ENCODE measurements at places on chromosomes 3 and 15. TPM values are rescaled to one million over a fixed set of nuclear protein-coding genes. Genes with fewer than 3 reads are reported as not detected.

The NUP210 gene
- 3.4 TPM for total RNA-seq

The LAMB2 gene
- 980 TPM for total RNA-seq

- no peak for ATAC-seq
Observed at GRCh38 chr3:118472586-118472985, 562.1 kb downstream of the IGSF11 start.

DNA sequence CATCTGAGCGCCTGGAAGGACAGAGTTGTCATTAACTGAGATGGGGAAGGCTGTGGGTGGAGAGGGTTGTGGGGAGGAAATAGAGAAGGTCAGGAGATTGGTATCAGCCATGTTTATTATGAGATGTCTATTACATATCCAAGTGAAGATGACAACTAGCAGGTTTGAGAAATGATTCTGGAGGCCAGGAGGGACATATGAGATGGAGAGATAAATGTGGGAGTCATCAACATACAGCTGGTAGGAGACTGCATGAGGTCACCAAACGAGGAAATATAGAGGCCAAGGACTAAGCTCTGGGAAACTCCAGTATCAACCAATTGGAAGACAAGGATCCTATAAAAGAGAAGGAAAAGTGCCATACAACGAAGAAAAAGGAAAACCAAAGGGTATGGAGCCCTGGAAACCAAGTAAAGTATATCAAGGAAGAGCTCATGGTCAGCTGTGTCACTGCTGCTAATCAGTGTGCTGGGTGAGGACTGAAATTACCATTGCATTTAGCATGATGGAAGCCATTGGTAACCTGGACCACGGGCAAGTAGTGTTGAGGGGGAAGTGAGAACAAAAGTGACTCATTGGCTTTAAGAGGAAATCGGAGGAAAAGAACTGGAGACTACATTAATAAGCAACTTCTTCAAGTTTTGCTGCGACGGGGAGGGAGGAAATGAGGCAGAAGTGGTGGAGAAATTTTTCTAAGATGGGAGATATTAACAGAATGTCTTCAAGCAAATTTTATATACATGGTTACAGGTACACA is 14.0 kb upstream of the UACA start:
- no peak for ATAC-seq

- no peak for ATAC-seq
Observed at GRCh38 chr15:76185716-76186115, 125.6 kb downstream of the ETFA start.

The ZNF106 gene
- total RNA-seq = 554 TPM

GRCh38 chr15:60426870-60427508 is 29.2 kb upstream of the ANXA2 start:
- ATAC-seq = peak; percentile 84

DNA sequence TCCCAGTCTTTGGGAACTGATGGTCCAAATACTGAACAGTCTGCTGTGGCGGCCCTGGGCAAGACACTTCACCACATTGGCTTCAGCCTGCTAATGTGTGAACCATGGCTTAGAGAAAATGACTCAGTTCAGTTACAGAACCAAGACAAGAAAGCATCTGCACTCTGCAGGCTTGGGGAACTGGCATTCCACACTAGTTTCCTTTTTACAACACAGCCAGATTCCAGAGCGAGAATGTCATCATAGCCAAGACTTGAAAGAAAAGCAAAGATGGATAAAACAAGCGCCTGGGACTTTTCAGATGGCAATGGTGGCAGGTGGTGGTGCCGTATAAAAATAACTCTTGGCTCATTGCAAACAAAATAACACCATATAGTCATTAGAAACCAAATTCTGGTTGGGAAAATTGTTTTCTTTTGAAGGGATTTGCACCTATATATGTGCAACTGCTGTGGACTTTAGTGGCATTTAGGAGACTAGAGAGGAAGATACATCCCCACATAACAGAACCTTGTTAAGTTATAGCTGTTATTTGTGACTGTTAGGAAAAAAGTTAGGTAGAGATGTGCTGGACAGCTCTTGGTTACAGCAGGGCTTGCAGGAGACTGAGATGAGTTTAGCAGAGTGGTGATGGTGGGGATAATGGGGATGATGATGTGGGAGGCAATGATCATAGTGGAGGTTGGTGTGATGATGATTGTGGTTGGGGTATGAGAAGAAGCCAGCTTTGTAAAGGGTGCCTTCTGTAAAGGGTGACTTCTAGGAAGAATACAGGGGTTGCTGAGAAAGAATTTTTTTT is 273.6 kb downstream of the THRB start:
- peak; percentile 93 for ATAC-seq

GRCh38 chr15:63447017-63447676 is 57.2 kb upstream of the USP3 start:
- ATAC-seq = no peak

DNA sequence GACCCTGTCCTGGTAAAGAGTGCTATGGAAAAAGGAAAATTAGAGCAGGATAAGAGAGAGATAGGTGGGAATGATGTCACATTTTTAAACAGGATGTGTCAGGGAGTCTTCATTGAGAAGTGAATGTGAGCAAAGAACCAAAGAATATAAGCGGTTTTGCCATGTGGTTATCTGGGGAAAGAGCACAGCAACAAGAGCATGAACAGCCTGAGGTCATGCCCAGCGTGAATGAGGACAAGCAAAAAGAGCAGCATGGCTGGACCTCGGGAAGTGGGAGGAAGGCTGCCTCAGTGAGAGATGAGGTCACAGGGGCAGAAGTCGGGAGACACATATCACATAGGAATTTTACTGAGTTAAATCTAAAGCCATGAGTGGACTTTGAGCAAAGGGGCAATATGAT is 82.8 kb upstream of the HES1 start:
- no peak for ATAC-seq

The SERPINI2 gene
- total RNA-seq = 0.94 TPM

GRCh38 chr15:75732809-75733451 is 20.3 kb upstream of the CSPG4 start:
- ATAC-seq = peak; percentile 71

GRCh38 chr15:43143203-43143941 is 10.0 kb downstream of the TMEM62 start:
- ATAC-seq = no peak

GRCh38 chr3:157865352-157866000 is 240.7 kb downstream of the SHOX2 start:
- no peak for ATAC-seq

The SCN11A gene
- total RNA-seq = 0.15 TPM

The NRROS gene
- total RNA-seq = 6.6 TPM

The XCR1 gene
- total RNA-seq = under 0.01 TPM

GRCh38 chr15:65655026-65655425 is 33.3 kb downstream of the SLC24A1 start:
- no peak for ATAC-seq

GRCh38 chr15:59298225-59298853 is 74.3 kb downstream of the MYO1E start:
- no peak for ATAC-seq

- peak; percentile 96 for ATAC-seq
Observed at GRCh38 chr3:139677388-139678155, at the start of gene NMNAT3. Gene NMNAT3 (minus strand): TSS chr3:139677972. CDS start chr3:139627724, 50,248 bp downstream.

GRCh38 chr15:79535536-79535935 is 103.4 kb downstream of the MINAR1 start:
- ATAC-seq = no peak

The ALDH1A2 gene
- 7.8 TPM for total RNA-seq
